ENCODE measurements at places on chromosomes 12 and 14. TPM values are rescaled to one million over a fixed set of nuclear protein-coding genes. Genes with fewer than 3 reads are reported as not detected.

- no peaks in the 10 kb centered on the region for H3K36me3 ChIP-seq
- no peak for DNase-seq
- H3K4me3 ChIP-seq = no peak overlapping the region
- no peaks in the 10 kb centered on the region for H3K27me3 ChIP-seq
- H3K27ac ChIP-seq = no peak overlapping the region
- no peaks in the 10 kb centered on the region for H3K4me1 ChIP-seq
These were observed 182.3 kb downstream of the NTF3 start for GRCh38 chr12:5614256-5614655.

DNA sequence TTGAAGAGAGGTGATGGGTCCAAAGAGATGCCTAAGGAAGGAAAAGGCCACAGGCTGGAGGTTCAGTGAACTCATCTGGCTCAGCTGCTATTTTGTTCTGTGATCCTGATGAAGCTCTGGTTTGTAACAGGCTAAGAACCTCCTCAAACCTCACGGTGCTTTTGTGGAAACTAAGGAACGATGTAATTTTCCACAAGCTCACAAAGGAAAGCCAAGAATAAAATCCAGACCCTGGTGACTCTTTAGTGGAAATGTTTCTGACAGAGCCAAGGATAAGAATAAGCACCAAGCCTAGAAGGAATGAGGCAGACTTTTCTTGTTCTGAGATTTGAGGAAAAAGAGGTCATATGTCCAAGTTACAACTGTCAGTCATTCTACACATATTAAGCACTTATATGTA is 93.6 kb downstream of the SLC24A4 start:
- no peak for DNase-seq
- peaks cover 8% of the 10 kb centered on the region for H3K27me3 ChIP-seq
- no peak overlapping the region for H3K4me3 ChIP-seq
- H3K4me1 ChIP-seq = no peaks in the 10 kb centered on the region
- H3K27ac ChIP-seq = no peak overlapping the region
- H3K36me3 ChIP-seq = no peaks in the 10 kb centered on the region

DNA sequence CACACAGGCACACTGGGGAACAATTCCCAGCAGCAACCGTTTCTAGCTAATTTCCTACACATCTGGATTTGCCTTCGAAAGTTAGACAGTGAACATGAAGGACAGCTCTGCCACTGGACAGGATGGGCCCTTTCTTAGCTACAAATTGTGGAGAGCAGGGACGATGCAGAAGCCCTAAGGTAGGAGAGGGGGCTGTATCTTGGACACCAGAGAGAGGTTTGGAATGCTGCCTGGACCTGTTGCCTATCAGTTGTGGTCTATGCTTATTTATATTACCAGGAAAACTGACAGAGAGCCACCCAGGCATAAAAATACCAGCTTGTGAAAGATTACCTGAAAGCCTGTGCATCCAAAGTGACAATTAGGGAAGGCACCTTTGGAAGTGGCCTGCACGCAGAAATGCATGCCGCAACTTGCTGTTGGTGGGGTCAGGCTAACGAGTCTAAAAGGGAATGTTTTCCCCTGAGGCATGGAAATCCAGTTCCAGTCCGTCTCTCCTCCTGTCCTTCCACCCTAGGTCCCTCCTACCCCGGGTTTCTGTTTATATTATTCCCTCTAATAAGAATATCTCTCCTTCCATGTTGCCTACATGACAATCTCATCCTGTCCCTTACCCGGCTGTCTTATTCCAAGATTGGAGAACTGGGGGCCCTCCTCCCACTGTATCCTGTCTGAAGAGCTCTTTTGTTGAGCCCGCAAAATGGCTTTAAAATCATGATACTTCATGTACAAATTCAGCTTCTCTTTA is 60.2 kb downstream of the MDM2 start:
- no peak overlapping the region for H3K27ac ChIP-seq
- peaks cover 21% of the 10 kb centered on the region for H3K4me1 ChIP-seq
- H3K27me3 ChIP-seq = no peaks in the 10 kb centered on the region
- no peak for DNase-seq
- peaks cover 42% of the 10 kb centered on the region for H3K36me3 ChIP-seq

- H3K4me3 ChIP-seq = no peak overlapping the region
- H3K27me3 ChIP-seq = peaks cover 21% of the 10 kb centered on the region
- peaks cover 16% of the 10 kb centered on the region for H3K4me1 ChIP-seq
- peaks cover 8% of the 10 kb centered on the region for H3K36me3 ChIP-seq
These were observed 2.5 kb upstream of the PPP2R5C start for GRCh38 chr14:101758913-101759593.

- H3K36me3 ChIP-seq = no peaks in the 10 kb centered on the region
- H3K4me3 ChIP-seq = no peak overlapping the region
- no peak for DNase-seq
- H3K4me1 ChIP-seq = peaks cover 9% of the 10 kb centered on the region
- H3K27me3 ChIP-seq = no peaks in the 10 kb centered on the region
These were observed 63.7 kb downstream of the SLC25A47 start for GRCh38 chr14:100386846-100387245.

DNA sequence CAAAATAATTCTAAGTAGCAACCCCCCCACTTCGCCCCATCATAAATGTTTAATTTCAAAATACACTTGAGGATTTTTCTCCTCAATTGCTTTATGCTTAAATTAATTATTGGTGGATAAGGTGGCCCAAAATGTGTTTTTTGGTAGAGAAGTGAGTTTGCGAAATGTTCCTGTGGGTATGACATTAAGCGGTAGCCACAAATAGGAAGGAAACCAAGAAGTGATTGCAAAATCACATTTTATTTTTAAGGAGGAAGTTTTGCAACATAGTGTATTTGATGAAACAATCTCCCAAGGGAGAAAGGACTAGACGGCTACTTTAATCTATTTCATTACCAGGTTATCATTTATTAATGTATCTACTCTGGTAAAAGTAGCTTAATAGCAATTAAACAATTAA is 25.5 kb downstream of the SLC25A3 start:
- H3K36me3 ChIP-seq = peaks cover 10% of the 10 kb centered on the region
- no peak overlapping the region for H3K4me3 ChIP-seq
- no peak overlapping the region for H3K27ac ChIP-seq
- DNase-seq = no peak
- no peaks in the 10 kb centered on the region for H3K4me1 ChIP-seq
- H3K27me3 ChIP-seq = no peaks in the 10 kb centered on the region

DNA sequence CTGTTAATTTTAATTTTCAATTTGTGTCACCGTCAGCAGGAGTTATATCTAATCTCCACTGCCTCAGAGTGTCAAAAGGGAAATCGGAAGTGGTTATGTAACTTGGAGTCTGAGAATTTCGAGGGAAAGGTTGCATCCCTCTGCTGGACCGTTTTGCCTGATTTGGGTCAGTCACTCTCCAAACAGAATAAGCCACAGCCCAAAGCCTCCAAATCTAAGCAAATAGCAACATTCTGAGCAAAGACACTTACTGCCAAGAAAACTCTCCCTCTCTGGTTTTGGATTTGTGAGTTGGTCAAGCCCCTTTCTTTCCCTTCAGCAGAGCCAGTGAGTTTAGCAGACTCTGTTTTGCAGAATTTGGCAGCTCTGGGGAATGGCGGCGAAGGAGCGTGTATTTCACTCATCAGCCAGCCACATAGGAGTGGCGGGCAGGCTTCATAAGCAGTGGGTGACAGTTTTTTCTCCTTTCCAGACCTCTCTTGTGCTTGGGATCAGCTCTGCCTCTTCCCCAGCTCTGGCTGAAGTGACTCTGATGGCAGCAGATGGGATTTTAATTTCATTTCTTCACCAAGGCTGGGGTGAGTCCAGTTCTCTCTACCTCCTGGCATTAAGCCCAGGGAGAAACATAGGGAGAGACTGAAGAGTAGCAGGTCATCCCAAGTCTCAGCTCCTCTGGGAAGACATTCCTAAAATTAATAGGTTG is 218.7 kb upstream of the NOS1 start:
- H3K36me3 ChIP-seq = no peaks in the 10 kb centered on the region
- DNase-seq = no peak
- H3K4me1 ChIP-seq = no peaks in the 10 kb centered on the region

DNA sequence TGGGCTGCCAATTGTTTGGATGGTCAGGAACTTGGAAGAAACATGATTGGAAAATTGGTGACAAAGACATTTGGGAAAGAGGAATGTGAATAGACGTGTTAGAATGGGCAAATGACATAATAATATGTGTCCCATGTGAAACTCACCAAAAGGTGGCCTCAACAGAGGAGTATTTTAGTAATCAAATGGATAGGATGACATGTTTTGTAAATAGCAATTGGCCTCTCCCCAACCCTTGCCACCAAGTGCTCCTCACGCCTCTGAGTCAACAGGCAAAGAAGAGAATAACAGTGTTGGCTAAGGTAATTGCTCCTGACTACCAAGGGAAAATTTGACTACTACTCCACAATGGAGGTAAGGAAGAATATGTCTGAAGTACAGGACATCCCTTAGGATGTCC is 81.4 kb downstream of the ATXN7L3B start:
- DNase-seq = no peak
- H3K4me3 ChIP-seq = no peak overlapping the region
- H3K27ac ChIP-seq = no peak overlapping the region
- no peaks in the 10 kb centered on the region for H3K4me1 ChIP-seq
- no peaks in the 10 kb centered on the region for H3K27me3 ChIP-seq

GRCh38 chr14:80781972-80782367 is 159.6 kb downstream of the CEP128 start:
- no peaks in the 10 kb centered on the region for H3K4me1 ChIP-seq
- no peaks in the 10 kb centered on the region for H3K27me3 ChIP-seq
- H3K27ac ChIP-seq = no peak overlapping the region
- H3K4me3 ChIP-seq = no peak overlapping the region
- DNase-seq = no peak

DNA sequence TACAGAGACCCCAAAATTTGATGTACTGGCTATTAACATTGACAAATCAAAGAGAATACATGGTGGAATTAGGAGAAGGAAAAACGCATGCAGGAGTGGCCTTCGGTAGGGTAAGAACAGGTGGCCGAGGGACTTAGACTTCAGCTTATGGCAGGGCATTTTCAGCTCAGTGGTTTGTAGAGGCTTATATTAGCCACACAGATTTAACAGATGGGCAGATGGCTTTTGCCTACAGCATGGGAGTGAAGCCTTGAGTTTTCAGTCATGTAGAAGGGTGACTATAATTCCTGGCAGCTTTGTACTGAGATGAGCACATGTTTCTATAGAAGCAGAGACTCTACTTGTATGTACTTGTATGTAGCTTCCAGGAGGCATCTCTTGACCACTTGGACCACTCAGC is 40.9 kb upstream of the PLEKHA5 start:
- no peak overlapping the region for H3K4me3 ChIP-seq
- DNase-seq = no peak
- H3K27ac ChIP-seq = no peak overlapping the region
- no peaks in the 10 kb centered on the region for H3K36me3 ChIP-seq
- H3K4me1 ChIP-seq = no peaks in the 10 kb centered on the region

DNA sequence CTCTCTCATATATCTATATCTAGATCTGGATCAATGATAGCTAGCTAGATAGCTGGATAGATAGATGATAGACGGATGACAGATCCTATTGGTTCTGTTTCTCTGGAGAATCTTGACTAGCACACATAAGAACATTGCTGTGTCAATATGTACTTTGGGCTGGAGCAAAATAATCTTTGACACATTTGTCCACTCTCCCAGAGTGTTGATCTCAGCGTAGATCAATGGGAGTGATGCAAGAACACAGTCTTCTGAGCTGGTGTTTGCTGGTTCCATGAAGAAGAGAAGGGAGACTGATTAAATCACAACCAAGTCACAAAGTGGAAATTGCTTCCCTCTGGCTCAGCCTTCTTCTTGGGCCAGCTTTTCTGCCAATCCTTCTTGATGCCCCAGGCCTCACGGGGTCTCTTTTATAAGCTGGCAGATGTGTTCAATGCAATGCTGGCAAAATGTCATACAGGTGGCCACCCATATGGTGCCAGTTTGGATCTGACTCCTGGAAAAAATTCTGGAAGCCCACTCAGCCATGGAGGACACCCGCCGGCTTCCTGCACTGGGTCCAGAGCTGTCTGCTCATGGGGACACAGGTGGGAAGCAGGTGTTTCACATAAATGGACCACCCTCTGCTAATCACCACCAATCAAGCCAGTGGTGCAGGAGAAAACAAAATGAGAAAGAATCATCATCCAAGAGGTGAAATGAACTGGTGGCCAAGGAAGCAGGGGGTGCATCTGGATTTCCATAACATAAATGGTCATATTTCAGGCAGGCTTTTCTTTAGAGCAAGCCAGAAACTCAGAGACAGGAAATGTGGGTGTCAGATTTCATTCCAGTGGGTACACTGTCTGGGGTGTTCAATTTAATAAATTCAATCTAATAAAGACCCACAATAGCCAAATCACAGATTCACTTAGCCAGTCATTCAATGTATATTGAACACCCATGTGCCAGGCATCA is 310.3 kb downstream of the DPF3 start:
- H3K27ac ChIP-seq = no peak overlapping the region
- no peak overlapping the region for H3K4me3 ChIP-seq
- DNase-seq = no peak

- no peaks in the 10 kb centered on the region for H3K36me3 ChIP-seq
- H3K4me3 ChIP-seq = no peak overlapping the region
- DNase-seq = no peak
- H3K27me3 ChIP-seq = no peaks in the 10 kb centered on the region
- H3K27ac ChIP-seq = no peak overlapping the region
- H3K4me1 ChIP-seq = peaks cover 5% of the 10 kb centered on the region
These were observed 176.7 kb downstream of the DACT1 start for GRCh38 chr14:58814466-58814865.

DNA sequence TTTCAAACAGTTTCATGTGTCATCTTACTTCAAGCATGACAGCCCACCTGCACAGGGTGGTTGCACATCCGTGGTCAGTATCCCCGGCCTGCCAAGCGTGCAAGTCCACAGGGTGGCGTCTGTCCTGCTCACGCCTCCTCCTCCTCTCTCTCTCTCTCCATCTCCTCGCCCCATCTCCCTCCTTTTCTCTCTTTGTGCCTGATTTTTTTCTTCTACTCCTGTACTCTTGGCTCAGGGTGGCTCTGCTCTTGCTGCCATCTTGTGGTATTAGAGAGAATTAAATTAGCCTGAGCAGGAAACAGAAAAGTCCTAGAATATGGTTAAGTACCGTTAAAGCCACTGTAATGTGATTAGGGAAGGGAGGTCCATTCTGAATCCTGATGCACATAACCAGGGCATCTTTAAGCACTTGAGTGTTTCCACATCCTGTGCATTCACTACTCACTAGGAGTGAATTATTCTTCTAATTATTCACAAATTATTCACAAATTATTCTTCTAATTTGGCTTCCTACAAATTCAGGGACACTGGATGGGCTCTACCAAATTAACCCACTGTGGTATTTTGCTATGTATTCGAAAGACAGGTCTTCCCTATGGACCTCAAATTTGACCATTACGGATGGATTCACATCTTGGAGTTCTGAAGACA is 25.5 kb upstream of the DTX1 start:
- H3K27me3 ChIP-seq = peaks cover 6% of the 10 kb centered on the region
- H3K4me3 ChIP-seq = no peak overlapping the region
- H3K36me3 ChIP-seq = no peaks in the 10 kb centered on the region
- no peak overlapping the region for H3K27ac ChIP-seq
- H3K4me1 ChIP-seq = no peaks in the 10 kb centered on the region

- no peak for DNase-seq
- H3K27me3 ChIP-seq = no peaks in the 10 kb centered on the region
- H3K36me3 ChIP-seq = no peaks in the 10 kb centered on the region
- H3K4me1 ChIP-seq = no peaks in the 10 kb centered on the region
- H3K27ac ChIP-seq = no peak overlapping the region
These were observed 163.5 kb downstream of the TPH2 start for GRCh38 chr12:72102150-72102549.

The KRT77 gene
- not detected for total RNA-seq

The SPX gene
- 1.1 TPM for total RNA-seq

The TMEM119 gene
- not detected for total RNA-seq

The ANKRD9 gene
- 17.0 TPM for total RNA-seq

The STAB2 gene
- not detected for total RNA-seq

The DAO gene
- not detected for total RNA-seq

The KLRC1 gene
- 0.21 TPM for total RNA-seq

The MFAP5 gene
- not detected for total RNA-seq

The MAP3K12 gene
- 14.7 TPM for total RNA-seq

The TUBA1C gene
- total RNA-seq = 355 TPM

All from activated T-helper 2 cell treated with anti-CD3 and anti-CD28 coated beads, Interferon-gamma antibody, Interleukin-2, Interleukin-4, amounts not matched to agents 10 μg/mL and 5 μg/mL and 100 μg/mL, durations not matched to agents 14 hours and 24 hours and 36 hours (primary cell).